ENCODE measurements at places on chromosomes 1 and 21.

- DNase-seq, result no peak
These were observed 16.5 kb upstream of the SLC25A34 start for GRCh38 chr1:15719381-15720120.

DNA sequence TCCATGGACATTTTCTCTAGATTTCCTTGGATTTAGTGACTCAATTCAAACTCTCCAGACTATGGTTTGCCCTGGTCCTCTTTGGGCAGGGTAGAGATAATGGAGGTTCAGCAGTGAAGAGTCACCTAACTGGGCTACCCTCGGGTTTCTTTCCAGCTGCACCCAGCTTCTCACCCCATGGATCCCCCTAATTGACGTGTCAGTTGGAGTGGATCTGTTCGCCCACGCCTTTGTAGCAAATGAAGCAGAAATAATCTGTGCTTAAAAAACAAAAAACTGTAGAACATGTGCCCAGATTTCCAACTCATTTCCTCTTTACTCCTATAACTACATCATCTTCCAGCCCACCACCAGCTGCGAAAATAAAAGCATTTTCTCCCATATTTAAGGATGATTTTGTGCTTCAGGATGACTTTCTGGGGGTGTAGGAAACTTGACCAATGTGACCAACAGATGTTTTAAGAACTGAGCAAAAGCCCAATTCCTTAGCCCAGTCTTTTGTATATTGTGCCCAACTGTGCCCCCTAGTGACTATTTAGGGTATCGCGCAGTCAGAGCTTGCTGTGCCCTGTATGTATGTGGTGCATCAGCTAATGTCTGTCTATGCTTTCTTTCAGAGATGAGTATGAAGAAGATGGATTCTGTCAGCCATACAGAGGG, 66.5 kb upstream of the UBE2U start:
- DNase-seq, result peak; percentile 89

DNA sequence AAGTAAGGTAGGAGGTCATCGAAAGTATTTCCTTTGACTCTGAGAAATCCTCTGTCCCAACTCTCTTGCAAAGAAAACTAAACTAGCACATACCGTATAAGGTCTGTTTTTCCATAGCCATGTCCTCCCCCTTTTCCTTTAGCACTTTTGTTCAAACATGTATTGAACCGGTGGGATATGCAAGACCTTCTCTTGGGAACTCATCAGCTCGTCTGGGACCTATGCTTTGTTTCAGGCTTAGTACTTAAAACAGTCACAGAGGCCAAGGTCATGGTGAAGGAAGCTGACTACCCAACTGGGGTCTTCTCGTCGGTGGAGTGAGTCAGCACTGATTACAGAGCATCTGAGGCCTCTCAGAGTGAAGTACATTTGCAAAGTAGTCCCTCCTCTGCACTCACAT, 185.0 kb downstream of the ZBTB18 start:
- no peak for DNase-seq

DNA sequence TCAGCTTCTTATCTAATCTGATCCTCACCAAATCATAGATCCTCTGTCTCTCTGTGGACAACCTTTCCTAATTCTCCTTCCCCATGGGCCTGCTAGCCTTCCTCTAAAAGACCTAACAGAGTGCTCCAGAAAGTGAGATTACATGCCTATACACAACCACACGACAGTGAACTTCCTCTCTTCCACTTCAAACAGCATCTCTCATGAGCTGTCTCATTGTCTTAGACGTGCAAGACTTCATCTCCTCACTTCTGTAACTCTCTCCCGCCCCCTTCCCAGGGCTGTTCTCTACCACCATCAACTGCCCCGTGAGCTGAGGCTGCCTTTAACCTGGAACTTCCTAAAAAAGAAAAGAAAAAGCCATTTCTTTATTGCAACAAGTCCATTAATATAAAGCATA, 14.1 kb upstream of the A3GALT2 start:
- no peak for DNase-seq

- DNase-seq, result no peak
These were observed 109.9 kb upstream of the CXADR start for GRCh38 chr21:17402937-17403336.

GRCh38 chr21:31343680-31344480, at the start of gene TIAM1:
Gene TIAM1 (minus strand): TSS chr21:31344261. CDS start chr21:31266972, 77,289 bp downstream.
- peak; percentile 50 for DNase-seq

DNA sequence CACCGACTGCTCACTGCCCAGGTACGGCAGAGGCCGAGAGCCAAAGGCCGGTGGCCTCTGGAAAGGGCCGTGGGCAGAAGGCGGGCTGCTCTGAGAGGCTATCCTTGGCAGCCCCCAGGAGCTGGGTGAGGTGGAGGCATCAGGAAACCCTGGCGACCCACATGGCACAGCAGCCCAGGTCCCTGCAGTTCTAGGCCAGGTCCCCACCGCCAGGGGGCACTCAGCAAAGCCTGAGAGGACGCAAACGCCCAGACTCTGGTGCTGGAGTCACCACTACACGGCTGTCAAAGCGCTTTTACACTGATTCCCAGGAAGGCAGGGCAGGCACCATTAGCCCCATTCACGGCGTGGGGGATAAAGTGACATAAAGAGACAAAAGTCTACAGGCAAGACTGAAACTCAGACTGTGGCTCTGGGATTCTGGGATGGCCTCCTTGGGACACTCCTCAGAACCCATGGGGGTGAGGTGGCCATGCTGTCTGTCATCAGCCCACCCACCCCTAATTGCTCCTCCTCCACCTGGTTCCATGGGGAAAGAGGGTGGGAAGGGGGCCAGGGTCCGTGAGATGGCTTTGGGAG, 4.9 kb downstream of the PLEKHG5 start:
- peak; percentile 49 for DNase-seq

- no peak for DNase-seq
These were observed 436.3 kb downstream of the PTPRU start for GRCh38 chr1:29672416-29673227.

GRCh38 chr1:194829492-194829891, 1643.1 kb upstream of the B3GALT2 start:
- DNase-seq, result peak; percentile 16

GRCh38 chr1:175043824-175044223, 20.6 kb upstream of the MRPS14 start:
- DNase-seq, result no peak

GRCh38 chr1:230861489-230861888, 6.8 kb downstream of the C1orf198 start:
- DNase-seq, result no peak

DNA sequence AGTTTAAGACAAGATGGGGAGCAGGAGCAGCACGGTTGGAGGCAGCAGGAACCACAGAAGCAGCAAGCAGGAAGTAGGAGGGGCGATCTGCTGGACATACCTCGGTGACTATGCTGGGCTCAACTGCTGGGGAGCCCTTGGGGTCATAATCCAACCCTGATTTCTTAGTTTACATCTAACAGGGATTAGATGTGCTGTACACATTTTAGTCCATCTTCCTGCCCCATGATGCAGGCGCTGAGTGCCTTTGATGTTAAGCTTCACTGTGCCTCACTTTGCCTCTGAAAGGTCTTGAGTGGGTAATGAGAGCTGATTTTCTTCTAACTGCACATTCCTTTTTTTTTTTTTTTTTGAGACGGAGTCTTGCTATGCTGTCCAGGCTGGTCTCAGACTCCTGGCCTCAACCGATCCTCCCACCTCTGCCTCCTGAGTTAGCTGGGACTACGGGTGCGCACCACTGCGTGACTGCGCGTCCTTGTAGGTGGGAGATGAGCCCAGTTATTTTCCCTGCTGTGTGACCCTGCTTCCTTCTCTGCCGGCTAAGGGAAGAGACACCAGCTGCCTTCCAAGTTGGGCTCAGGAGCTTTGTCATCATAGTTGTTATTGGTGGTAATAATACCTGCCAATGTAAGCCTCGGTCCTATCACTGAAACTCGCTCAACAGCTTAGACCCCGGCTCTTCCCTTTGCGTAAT, 1.1 kb upstream of the RCAN3 start:
- no peak for DNase-seq

- peak; percentile 26 for DNase-seq
These were observed 17.7 kb upstream of the KLHDC8A start for GRCh38 chr1:205374210-205375078.

GRCh38 chr1:175317309-175317708, 124.7 kb upstream of the KIAA0040 start:
- no peak for DNase-seq

- no peak for DNase-seq
These were observed 109.2 kb upstream of the SERTAD4 start for GRCh38 chr1:210123383-210123782.

DNA sequence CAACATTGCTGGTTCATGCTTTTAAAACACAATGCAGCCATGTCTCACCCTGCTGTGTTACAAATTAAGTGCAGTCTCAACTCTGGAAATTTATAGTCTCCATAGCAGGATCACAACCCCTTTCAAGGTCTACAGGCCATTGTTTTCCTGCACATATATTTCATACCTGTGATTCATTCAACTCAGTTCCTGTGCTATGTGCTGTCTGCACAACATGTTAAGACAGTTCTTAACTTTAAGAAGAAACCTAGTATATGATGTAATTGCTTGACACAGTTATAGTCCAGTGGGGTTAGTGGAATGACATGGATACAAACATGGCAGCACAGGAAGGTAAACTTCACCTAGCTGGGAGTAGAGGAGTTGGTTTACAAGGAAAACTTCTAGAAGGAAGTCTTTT, 106.4 kb downstream of the IFI44 start:
- no peak for DNase-seq

DNA sequence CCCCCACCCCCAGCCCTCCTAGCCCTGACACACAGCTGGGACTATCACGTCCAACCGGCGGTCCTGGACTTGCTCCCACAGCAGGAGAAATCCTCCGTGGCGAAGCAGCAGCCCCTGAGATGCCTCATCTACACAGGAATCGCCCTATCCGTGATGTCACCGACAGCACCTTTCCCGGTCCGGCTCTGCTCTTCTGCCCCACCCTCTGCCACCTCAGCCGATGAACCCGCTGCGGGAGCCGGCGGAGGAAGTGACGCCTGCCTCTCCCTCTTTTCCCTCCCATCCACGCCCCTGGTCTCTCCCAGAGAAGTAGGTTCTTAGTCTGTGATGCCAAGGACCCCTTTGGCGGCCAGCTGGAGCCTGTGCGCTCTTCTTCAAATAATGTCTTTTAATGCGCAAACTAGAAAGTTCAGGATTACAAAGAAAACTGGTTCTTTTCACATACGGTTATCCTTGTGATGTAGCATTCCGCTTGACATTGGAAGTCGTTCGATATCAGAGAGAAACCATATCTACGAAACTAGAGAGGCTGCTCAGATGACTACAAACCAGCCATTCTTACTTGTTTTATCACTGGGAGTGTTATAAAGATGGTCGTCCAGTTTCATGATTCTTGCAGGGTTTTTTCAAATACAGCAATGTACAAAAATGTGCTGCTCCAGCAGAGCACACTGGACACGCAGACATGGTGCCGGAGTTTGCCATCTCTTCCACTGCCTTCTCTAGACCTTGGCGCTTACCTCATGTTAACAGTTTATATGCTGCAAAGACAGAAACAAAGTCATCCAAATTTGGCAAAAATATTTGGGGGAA, 120.3 kb downstream of the PPIAL4G start:
- DNase-seq, result no peak
